ENCODE measurements at places on chromosomes 5 and 9. TPM values are rescaled to one million over a fixed set of nuclear protein-coding genes. Genes with fewer than 3 reads are reported as not detected.

DNA sequence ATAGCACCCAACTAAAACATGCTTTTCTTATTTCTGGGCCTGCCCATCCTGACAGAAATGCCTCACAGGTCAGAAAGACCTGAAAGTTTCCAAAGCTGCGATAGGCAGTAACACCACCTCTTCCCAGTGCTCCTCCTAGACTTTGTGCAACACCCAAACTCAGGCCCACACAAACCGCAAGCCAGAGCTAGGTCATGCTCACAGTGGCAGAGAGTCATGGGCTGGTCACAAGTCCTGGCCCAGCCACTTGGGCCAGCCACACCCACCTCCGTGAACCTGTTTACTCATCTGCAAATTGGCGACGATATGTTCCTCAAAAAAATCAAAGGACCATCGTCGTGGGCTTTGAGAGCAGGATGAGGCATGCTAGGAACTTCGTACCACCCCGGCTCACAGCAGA is 44.0 kb upstream of the SLC25A51 start:
- DNase-seq, result no peak

GRCh38 chr9:38362852-38363588 is 29.5 kb upstream of the ALDH1B1 start:
- peak; percentile 61 for DNase-seq

- peak; percentile 62 for DNase-seq
Measured at GRCh38 chr9:126860077-126860756, at the start of gene ZBTB34. ZBTB34 (plus strand) TSS chr9:126860639; CDS start chr9:126879400, 18,761 bp downstream.

GRCh38 chr5:102910240-102911226 is 155.4 kb downstream of the PAM start:
- no peak for DNase-seq

EDIL3 gene
- under 0.01 TPM for total RNA-seq

DNA sequence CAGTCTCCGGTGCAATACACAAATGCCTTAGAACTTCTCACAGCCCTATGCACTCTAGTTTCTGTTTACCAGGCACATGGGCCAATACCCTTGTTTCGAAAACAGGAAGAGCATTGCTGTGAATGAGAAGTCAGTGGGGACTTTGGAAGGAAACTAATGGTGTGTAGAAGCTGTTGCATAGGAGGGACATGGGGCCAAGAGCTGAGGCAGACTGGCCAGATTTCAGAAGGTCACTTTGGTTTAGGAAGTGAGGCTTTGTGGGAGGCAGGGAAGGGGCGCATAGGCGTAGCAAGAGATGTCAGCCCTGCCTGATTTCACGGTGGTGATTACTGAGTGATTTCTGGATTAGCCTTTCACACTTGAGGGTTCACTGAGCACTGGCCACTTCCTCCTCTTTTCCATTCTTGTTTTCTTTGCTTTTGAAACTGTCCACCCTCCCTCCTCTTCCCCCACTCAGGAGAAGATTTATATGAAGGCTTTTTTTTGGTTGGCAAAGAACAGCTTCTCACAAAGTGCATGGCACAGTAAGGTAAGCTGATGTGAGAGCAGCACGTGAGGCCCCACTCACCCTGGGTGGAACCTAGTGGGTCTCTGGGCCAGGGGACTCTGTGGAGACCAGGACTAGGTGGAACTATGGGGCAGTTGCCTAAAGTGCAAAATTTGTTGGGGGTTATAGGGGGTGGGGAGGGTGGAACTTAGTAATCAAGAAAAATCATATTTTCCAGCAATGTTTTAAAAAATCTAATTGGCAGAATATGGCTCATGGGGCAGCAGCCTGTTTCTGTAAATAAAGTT is 6.1 kb upstream of the TMEM252 start:
- no peak for DNase-seq

GRCh38 chr9:116223926-116224325 is 70.3 kb downstream of the PAPPA start:
- DNase-seq, result no peak

- DNase-seq, result no peak
Measured at GRCh38 chr5:61052882-61053281, 107.9 kb downstream of the NDUFAF2 start.

- DNase-seq, result no peak
Measured at GRCh38 chr9:18555105-18555883, 81.3 kb downstream of the ADAMTSL1 start.

DNA sequence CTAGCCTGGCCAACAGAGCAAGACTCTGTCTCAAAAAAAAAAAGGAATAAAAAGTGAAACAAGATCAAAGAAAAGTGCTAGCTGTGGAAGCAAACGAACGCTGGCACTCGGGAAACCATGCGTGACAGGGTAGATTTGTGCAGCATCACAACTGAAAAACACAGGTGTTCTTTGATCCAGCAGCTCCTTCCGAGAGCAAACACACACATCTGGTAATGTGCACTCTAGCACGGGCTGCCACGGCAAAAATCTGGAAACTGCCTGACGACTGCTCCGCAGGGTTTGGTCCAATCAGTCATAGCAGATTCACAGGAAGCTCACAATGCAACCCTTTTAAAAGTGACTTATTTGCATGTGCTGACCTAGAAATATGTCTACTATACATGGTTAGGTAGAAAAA is 80.0 kb downstream of the SYK start:
- DNase-seq, result no peak

DNA sequence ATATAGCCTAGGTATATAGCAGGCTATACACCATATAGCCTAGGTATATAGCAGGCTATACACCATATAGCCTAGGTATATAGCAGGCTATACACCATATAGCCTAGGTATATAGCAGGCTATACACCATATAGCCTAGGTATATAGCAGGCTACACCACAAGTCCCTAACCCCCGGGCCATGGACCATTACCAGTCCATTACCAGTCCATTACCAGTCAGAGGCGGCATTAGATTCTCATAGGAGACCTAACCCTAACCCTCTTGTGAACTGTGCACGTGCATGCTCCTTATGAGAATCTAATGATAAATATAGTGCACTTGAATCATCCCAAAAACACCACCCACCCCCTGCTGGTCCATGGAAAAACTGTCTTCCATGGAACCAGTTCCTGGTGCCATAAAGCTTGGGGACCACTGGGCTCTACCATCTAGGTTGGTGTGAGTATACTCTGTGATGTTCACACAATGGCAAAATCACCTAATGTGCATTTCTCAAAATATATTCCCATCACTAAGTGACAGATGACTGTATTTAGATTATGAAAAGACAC is 4.7 kb downstream of the PLIN2 start:
- DNase-seq, result no peak

DNA sequence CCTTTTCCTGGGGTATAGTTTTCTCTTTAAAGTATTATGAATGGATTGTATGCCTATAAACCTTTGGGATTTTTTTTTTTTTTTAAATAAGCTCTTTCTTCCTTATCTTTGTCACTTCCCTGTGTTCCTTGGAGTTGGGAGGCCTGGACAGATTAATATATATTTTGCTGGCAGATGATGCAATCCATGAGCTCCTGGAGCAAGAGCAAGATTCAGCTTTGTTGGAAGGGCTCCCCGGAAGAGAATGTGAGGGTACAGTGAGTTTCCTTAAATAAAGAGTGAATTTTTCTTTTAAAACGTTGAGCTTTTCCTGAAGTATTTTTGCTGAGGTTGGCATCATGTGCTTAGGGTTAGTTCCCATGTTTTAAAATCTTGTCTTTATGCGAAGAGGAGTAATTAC is 98.7 kb upstream of the SLC28A3 start:
- DNase-seq, result no peak

LHX6 gene
- 1.9 TPM for total RNA-seq

INSL6 gene
- total RNA-seq, result not detected

- DNase-seq, result peak; percentile 15
Measured at GRCh38 chr5:110815916-110816605, 77.3 kb downstream of the SLC25A46 start.

DNA sequence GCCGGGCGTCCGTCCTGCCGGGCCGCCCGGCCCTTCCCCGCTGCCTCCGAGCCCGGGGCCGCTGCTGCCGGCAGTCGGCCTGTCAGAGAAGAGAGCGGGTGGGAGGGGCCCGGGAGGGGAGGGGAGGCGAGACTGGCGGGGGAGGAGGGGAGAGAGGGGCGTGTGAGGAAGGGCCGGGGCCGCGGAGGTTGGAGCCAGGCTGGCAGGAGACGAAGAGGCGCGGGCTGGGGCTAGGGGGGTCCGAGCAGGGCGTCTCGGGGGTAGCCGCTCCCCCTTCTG is 570 bp downstream of the CREBRF start:
- no peak for DNase-seq

DNA sequence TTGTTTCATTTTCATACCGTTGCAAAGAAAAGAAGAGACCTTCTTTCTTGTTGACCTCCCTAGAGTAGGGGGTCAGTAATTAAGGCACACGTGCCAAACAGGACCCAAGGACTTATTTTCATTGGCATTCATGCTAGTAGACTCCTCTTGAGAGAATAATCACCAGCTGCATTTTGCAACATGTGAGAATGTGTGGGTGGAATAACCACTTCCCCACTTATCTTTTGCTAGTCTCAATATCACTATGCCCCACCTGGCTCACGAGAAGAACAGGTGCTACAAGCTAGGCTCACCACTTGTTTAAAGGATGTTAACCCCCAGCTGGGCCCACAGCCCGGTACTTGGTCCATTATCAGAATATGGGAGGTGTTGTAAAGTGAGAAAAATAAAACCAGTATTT is 460.7 kb upstream of the MEF2C start:
- DNase-seq, result no peak

GRCh38 chr5:174217527-174217926 is 172.0 kb downstream of the NSG2 start:
- DNase-seq, result no peak

FAM169A gene
- 3.9 TPM for total RNA-seq

DNA sequence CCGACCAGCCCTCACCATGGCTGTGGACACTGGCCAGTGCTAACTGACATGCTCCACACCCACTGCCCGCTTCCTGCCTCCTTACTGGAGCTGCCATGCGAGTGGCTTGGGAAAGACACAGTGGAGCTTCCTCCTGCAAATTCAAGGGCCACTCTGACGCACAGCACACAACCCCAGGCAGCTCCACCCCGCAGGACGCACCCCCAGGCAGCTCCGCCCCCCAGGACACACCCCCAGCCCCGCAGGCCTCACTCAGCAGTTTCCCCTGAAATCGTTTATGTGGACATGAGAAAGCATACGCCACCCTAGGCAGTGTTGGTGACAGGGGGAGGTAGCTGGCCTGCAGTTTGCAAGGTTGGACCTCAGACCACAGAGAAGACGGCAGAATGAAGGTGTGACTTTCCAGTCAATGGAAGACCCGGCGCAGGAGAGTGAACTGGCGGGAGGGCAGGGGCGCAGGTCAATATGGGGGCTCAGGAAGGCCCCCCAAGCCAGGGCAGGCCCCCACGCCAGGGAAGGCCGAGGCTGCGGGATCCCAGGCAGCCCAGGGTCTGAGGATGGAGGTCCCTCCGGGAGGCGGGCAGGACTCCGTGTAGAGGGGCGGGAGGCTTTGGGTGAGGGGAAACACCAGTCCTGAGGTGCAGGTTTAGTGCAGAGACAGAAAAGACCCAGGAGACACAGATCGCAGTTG is 21.6 kb downstream of the LPCAT1 start:
- no peak for DNase-seq

MYMK gene
- total RNA-seq, result not detected

NELFB gene
- total RNA-seq, result 56.7 TPM

DNA sequence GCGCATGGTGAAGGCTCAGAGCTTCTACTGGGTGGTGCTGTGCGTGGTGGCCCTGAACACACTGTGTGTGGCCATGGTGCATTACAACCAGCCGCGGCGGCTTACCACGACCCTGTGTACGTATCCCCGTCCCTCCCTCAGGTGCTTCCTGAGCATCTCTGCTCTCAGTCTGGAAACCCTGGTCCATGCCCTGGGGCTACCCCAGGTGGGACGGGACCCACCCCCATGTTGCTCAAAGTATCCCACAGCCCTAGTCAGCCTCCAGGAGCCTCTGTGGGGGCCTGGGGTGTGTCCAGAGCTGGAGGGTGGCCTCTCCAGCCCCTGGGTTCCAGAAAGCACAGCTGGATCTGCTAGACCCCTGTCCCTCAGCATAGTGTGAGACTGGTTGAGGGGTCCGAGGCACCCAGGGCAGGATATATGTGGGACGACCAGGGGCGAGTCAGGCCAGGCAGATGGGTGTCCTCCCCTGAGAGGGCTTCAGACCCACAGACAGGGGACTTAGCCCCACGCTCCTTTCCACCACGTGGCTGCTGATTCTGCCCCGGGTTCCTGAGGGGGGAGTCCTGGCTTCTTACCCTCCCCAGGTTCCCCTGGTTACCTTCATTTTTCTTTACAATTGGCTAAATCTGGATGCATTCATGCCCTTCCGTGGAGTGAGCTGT is 94.0 kb downstream of the CACNA1B start:
- no peak for DNase-seq

DNA sequence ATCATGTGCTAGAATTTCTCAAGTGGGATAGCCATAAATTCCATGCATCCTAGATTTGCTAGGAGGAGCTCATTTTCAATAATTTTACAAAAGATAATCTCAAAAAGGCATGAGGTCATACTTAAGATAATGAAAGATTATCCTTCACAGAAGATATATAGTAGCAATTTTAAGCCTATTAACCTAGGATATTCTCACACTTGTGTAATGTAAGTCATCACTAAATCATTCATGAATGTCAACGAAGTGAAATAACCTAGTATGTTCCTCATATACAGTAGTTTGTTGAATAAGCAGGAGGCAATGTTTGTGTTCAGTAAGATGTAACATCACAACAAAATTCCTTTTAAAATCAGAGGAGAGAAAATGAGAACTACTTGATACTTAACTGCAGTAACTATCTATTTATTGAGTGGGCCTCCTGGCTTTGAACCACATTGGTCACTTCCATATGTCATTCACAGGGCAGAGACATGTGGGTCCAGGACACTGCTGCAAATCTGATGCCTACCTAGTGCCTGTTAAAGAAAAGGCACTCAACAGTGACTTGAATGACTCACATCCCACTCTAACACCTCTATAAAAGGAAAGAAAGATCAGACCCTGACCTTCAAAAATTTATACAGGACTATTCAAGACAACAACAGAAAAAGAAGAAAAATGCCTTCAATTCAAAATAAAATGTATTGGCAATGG is 8.2 kb downstream of the LIFR start:
- DNase-seq, result no peak

DNA sequence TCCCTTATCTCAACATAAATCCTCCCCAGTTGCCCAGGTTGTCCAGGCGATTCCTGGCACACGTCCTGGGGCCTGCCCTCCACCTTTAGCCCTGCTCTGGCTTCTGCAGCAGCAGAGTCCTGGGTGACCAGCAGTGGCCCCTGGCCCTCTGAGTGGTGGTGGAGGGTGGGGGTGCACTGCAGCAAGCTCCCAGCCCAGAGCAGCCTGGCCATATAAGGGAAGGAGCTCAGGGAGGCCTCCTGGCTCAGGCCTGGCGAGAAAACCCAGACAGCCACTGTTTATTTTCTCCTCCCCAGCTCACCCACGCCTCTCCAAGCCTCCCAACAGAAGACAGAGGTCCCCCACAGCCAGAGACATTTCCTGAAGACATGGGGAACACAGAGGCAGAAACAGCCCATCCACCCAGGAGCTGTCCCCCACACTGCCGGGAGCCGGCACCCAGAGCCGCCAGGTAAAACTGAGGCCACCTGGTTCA is 44.7 kb upstream of the IL17B start:
- no peak for DNase-seq

GRCh38 chr5:60333005-60333571 is 366.9 kb downstream of the DEPDC1B start:
- no peak for DNase-seq
